Aorta (tissue), 5 donors: ENCODE measurements at places on chromosomes 7 and 10. TPM values are rescaled to one million over a fixed set of nuclear protein-coding genes. Genes with fewer than 3 reads are reported as not detected.

- H3K36me3 ChIP-seq: no peaks in the 10 kb centered on the region
- no peaks in the 10 kb centered on the region for H3K27me3 ChIP-seq
- no peaks in the 10 kb centered on the region for H3K4me1 ChIP-seq
These were observed 41.6 kb upstream of the FAM20C start for GRCh38 chr7:150811-151221.

GRCh38 chr10:47409171-47409865 is 25.2 kb upstream of the ZNF488 start:
- H3K4me3 ChIP-seq: no peak overlapping the region
- H3K27me3 ChIP-seq: no peaks in the 10 kb centered on the region
- no peaks in the 10 kb centered on the region for H3K4me1 ChIP-seq

GRCh38 chr7:92464515-92464914 is 13.2 kb downstream of the ERVW-1 start:
- no peak overlapping the region for H3K4me3 ChIP-seq
- H3K36me3 ChIP-seq: peaks cover 5% of the 10 kb centered on the region
- H3K4me1 ChIP-seq: no peaks in the 10 kb centered on the region

The TRPV5 gene
- not detected for total RNA-seq
